ENCODE measurements at places on chromosomes 16 and 17. TPM values are rescaled to one million over a fixed set of nuclear protein-coding genes. Genes with fewer than 3 reads are reported as not detected.

Gene EIF3C
- total RNA-seq: 424 TPM

Gene ZNF629
- total RNA-seq: 19.8 TPM

Gene TMEM106A
- 18.1 TPM for total RNA-seq

Gene WFDC1
- 11.1 TPM for total RNA-seq

Gene NHLRC4
- 3.3 TPM for total RNA-seq

Gene CTU2
- total RNA-seq: 18.8 TPM

Gene EPX
- total RNA-seq: 0.19 TPM

Gene ASGR1
- 2.1 TPM for total RNA-seq

Gene PRPSAP2
- total RNA-seq: 30.6 TPM

Gene CETP
- total RNA-seq: 1.3 TPM

Gene TMEM98
- 57.1 TPM for total RNA-seq
